Hypothalamus (tissue), 51 donors: ENCODE measurements at places on chromosomes 6 and 20.

- DNase-seq, result no peak
These were observed 72.7 kb upstream of the CCN6 start for GRCh38 chr6:111980971-111981840.

GRCh38 chr6:6964675-6965074 is 143.1 kb upstream of the RREB1 start:
- no peak for DNase-seq

DNA sequence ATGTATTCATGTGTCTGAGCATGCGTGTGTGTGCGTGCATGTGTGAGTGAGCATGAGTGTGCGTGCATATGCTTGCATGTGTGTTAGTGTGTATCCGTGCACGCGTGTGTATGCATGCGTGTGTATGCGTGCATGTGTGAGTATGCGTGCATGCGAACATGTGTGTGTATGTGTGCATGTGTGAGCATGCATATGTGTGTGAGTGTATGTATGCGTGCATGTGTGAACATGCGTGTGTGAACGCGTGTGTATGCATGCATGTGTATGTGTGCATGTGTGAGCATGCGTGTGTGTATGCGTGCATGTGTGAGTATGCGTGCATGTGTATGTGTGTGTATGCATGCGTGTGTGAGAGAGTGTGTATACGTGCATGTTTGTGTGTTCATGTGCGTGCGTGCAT is 77.9 kb downstream of the SMOC2 start:
- DNase-seq, result no peak

DNA sequence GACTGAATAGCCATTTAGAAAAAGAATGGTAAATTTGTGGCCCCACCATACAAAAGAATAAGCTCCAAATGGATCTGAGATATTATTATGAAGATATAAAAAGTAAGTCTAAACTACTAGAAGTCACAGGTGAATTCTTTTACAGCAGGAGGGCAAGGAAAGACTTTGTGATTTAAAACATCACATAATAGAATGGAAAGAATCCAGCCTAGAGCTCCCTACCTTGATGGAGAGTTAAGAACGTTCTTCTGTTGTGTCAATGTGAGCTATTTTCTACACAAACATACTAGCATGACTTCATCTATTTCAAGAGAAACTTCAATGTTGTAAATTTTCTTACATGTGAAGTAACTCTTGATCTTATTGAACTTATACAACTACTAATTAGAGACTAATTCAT is 100.0 kb upstream of the NRSN1 start:
- DNase-seq, result no peak

DNA sequence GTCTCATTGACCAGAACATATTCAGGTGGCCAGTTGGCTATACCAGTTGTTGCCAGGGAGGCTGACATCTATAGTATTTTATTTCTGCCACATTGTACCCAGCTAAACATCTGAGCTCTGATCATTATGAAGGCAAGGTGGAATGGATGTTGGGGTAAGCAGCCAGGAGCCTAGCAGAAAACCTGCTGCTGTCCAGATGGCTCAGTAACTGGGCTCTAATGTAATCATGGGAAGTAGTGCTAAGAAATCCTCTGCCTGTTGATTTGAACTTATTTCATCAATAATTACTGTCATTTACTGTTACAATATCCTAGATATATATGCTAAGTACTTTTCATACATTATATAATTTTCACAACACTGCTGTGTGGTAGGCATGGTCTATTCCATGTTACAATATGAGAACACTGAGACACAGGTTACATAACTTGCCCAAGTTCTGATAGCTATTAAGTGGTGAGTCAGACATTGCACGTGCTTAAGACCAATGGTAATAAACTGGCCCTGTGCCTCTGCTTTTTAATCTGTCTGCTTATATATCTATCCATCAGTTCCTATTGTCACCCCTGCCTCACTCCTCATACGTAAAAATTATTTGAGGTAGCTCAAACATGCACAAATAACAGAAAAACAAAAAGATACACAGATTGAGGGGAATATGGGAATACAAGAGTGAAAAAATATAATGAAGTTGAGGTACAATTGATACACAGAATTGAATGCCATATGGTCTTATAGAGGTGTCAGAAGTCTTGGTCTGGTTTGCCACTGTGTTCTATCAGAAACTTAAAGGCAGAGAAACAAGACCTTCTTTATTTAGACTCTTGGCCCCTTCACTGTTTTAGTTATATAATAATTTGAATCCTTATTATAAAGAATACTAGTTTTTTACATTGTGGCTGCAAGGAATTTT is 25.2 kb downstream of the TBPL1 start:
- no peak for DNase-seq

- no peak for DNase-seq
These were observed 2.2 kb upstream of the CENPB start for GRCh38 chr20:3788685-3789155.

DNA sequence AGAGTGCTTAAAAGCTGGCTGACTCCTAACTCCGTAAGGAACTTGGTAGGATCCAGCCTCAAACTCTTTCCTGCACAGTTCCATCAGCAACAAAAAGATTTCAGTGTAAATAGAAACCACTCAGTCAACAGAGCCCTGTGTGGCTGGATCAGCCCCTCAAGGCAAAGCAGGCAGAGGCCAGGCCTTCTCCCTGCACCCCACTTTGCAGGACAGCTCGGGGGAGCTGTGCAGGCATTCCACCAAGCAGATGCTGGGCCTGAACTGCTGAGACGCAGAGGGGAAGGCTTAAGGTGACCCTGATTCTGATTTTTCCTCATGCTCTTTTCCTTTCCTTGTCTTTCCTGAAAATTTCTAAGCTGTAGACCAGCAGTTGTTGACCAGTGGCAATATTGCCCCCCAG is 91.5 kb downstream of the NFATC2 start:
- DNase-seq, result no peak

DNA sequence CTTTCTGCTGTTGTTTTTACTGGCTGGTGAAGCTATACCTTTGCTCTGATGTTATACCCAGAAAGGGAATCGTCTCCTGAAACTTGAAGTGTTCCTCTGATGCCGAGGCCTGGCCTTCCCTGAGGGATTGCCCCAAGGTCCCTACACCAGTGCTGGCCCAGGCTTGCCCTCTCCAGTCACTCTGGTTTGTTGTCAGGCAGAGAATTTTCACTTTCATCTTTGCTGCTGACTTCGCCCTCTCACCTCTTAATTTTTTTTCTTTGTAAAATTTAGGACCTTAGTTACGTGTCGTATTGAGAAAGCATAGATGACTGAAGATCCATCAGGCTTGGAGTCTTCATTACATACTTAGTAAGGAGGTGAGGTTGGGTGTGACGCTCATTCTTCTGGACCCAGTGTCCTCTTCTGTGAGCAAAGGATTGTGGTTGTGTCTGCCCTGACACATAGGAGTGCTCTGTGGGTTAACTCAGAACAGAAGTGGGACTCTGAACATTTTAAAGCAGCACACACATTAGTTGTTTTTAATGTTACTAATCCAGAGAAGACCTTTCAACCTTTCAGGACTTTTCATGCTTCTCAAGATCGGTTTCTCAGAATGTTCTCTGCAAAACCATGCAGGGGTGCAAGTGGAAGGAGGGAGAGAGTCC is 45.4 kb downstream of the TULP4 start:
- DNase-seq, result no peak

- DNase-seq, result no peak
These were observed 517.0 kb upstream of the ID4 start for GRCh38 chr6:19320111-19320581.

- no peak for DNase-seq
These were observed 570.1 kb downstream of the DHX35 start for GRCh38 chr20:39532205-39532604.

GRCh38 chr20:3900187-3900604 is 11.0 kb downstream of the PANK2 start:
- DNase-seq, result no peak

GRCh38 chr6:95227351-95227750 is 350.0 kb upstream of the MANEA start:
- DNase-seq, result no peak

DNA sequence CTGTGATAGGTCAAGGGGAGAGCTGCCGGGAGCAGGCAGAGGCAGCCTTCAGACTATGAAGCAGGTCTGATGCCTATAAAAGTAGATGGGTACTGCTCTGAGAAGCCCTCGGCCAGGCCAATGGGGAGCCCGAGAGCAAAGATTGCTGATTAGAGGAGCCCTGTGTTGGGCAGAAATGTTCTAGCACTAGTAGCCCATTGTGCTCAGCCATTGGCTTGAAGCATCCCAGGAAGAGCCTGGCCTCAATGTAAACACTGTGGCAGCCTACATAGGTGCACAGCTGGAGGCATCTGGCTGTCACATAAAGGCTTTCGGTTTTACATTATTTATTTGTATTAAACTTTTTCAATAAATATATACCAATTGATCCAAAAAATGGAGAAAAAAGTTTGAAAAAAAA is 67.7 kb downstream of the SNAP25 start:
- no peak for DNase-seq

DNA sequence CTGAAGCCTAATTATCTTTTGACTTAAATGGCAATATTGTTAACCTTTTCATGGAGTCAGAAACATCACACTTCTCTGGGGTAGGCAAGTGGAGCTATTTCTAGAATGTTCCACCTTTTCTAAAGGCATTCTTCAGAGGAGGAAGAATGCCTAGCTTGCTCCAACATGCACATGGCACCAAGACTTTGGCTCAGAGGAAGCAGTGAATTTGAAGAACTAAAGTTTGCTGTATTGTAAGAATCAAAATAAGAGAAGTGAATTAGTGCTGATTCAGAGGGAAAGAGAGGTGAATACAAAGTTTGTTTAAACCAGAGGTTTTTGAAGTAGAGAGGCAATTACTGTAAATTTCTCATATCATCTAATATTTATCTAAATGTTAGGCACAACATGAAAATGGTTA is 92.2 kb downstream of the SOBP start:
- no peak for DNase-seq

DNA sequence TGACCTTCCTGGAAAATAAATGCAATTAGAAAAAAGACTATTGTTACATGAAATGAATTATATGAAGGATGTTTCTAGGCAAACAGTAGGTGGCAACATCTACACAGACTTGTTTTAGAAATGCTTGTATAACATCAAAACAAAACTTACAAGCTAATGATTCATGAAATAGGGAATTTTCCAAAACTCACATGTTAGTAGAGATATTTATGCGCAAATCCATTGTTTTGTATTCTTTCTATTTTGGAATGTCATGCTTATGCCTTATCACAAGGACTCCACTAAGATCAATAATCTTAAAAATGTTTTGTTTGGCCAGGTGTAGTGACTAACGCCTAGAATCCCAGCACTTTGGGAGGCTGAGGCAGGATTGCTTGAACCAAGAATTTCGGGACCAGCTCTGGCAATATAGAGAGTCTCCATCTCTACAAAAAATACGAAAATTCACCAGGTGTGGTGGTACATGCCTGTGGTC is 32.3 kb upstream of the LGSN start:
- DNase-seq, result no peak

DNA sequence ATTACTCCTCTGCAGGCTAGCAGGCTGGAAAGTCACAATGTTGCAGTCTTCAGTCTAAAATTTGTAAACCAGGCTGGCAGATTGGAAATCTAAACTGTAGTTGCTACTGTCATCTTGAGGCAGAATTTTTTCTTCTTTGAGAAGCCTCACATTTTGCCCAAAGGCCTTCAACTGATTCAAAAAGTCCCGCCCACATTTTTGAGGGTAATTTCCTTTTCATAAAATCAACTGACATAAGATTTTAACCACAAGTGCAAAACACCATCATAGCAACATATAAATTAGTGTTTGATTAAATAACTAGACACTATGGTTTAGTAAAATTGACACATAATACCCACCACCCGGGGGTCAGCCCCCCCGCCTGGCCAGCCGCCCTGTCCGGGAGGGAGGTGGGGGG is 28.4 kb downstream of the HLA-C start:
- DNase-seq, result no peak

DNA sequence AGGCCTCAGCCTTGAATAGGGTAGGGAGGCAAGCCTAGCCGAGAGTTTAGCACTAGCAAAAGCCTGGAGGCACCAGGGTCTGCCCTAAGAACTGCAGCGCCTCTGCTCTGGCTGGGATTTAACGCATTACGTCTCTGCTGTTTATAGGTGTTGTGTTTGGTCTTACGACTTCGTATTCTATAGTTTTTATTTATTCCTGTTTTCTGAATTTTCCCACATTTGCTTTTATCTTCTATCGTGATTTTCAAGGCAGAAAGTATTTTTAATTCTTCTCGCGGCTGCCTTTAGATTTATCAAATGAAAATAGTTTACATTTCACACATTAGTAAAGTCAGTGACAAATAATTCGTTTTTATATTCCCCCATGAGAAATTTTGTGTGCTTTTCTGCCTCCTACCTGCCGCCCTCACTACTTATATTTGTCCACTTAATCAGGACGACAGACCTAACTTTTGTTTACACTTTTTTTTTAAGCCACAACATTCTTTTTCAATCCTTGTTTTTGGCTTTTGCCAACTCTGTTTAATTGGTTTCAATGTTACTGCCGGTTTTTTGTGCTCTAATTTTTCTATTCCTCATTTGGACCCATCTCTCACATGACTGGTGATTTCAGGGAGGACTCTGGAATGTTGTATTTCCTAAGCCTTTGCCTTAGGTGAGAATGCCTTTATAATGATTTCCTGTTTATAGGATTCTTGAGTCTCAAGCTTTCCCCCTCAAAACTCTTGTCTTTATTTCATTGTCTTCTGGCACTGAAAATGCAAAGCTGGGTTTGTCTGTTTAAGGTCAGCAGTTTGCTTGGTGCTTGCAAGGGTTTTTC is 1.3 kb upstream of the LZTS3 start:
- no peak for DNase-seq

DNA sequence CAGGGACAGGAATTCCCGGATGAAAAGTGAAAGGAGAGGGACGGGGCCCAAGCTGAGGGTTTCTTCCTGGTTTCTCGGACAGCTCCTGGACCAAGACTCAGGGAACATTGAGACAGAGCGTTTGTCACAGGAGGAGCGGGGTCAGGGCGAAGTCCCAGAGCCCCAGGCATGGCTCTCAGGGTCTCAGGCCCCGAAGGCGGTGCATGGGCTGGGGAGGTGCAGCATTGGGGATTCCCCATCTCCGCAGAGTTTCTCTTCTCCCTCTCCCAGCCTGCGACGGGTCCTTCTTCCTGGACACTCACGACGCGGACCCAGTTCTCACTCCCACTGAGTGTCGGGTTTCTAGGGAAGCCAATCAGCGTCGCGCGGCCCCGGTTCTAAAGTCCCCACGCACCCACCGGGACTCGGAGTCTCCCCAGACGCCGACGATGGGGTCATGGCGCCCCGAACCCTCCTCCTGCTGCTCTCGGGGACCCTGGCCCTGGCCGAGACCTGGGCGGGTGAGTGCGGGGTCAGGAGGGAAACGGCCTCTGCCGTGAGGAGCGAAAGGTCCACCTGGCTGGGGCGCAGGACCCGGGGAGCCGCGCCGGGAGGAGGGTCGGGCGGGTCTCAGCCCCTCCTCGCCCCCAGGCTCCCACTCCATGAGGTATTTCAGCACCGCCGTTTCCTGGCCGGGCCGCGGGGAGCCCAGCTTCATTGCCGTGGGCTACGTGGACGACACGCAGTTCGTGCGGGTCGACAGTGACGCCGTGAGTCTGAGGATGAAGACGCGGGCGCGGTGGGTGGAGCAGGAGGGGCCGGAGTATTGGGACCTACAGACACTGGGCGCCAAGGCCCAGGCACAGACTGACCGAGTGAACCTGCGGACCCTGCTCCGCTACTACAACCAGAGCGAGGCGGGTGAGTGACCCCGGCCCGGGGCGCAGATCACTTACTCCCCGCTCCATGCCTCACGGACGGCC is 54.6 kb upstream of the POLR1H start:
- DNase-seq, result no peak

GRCh38 chr6:42394151-42394550 is 57.6 kb downstream of the TRERF1 start:
- no peak for DNase-seq
